Astrocyte (in vitro differentiated cells and primary cell): ENCODE measurements at places on chromosomes 2 and 18. TPM values are rescaled to one million over a fixed set of nuclear protein-coding genes. Genes with fewer than 3 reads are reported as not detected.

ATP8B1 gene
- total RNA-seq, result 6.9 and 10.4 TPM in 2 replicates

IL36A gene
- total RNA-seq, result not detected in 2 replicates

C2orf69 gene
- 7.5 and 7.9 TPM in 2 replicates for total RNA-seq

ANTXR1 gene
- total RNA-seq, result 67.8 and 71.7 TPM in 2 replicates

BCL11A gene
- total RNA-seq, result 29.8 and 32.0 TPM in 2 replicates

ABCG8 gene
- not detected in 2 replicates for total RNA-seq

TRABD2A gene
- 2.6 and 3.2 TPM in 2 replicates for total RNA-seq

LYG2 gene
- not detected in 2 replicates for total RNA-seq

ARHGAP15 gene
- total RNA-seq, result not detected in 2 replicates

YWHAQ gene
- total RNA-seq, result 358 and 408 TPM in 2 replicates

DNA sequence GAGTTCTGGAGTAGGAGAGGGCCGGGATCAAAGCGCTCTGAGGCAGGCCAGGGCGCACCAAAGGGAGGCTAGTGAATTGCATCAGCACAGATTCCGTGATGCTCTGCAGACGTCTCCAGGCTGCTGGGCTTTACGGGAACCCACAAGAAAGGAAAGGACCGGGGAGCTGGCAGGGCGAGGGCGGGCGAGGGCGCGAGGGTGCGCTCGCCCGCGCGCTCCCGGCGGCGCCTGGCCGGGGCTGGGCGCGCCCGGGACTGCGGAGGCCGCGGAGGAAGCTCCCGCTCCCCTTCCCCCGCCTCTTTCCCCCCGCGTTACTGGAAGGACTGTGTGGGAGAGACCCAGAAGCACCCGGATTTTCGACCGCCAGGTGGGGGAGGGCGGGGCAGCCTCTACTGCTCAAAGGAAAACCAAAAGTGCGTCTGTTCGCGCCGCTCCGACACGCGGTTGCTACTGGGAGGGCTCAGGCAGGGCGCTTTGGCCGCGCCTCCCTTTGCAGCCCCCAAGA is 2.4 kb upstream of the FOSL2 start:
- H3K36me3 ChIP-seq, result no peaks in the 10 kb centered on the region
- peak overlapping the region; percentile 82 for H3K4me3 ChIP-seq
- H3K27me3 ChIP-seq, result no peaks in the 10 kb centered on the region
- H3K27ac ChIP-seq, result peak overlapping the region; percentile 94
- DNase-seq, result peak; percentile 90

DNA sequence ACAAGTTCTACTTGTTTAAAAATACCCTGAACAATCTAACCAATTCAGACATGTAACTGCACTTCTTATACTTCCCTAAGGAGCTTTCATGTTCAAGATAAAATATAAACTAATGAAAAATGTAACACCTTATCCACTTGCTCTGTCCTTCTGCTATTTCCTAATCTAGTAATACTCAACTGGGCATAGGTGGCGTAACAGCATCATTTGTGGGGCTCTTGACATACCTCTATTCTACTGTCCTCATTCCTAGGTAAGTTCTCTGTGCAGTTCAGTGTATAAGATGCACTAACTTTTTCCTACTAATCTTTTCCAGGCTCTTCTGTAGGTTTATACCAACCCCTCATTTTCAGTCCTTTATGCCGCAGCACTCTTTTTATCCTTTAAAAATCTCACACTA is 36.7 kb downstream of the PRKD3 start:
- H3K36me3 ChIP-seq, result peaks cover 23% of the 10 kb centered on the region
- H3K27ac ChIP-seq, result no peak overlapping the region

GRCh38 chr2:144170179-144170578 is 349.7 kb downstream of the ZEB2 start:
- H3K4me1 ChIP-seq, result no peaks in the 10 kb centered on the region
- no peaks in the 10 kb centered on the region for H3K27me3 ChIP-seq
- H3K36me3 ChIP-seq, result no peaks in the 10 kb centered on the region
- DNase-seq, result no peak
- no peak overlapping the region for H3K27ac ChIP-seq

DNA sequence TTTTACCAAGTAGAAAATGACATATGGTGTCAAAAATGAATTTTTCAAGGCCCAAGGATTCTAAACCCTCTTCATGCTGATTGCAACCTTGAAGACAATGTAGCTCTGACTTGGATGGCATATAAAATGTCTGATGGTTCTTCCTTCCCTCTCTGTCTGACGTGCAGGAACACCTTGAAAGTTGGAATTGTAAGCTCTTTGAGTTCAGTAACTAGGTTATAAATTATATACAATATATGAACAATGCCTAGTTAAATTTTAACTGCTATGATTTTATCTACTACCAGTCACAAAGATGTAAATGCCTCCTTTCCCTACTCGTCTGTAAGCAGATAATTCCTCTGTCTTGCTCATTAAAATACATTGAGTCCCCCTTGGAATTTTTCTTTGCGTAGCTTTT is 89.5 kb upstream of the TMEM17 start:
- H3K27ac ChIP-seq, result peak overlapping the region; percentile 67
- H3K4me3 ChIP-seq, result no peak overlapping the region
- H3K36me3 ChIP-seq, result no peaks in the 10 kb centered on the region
- peaks cover 14% of the 10 kb centered on the region for H3K4me1 ChIP-seq

- H3K27ac ChIP-seq, result no peak overlapping the region
- peaks cover 48% of the 10 kb centered on the region for H3K27me3 ChIP-seq
- peak; percentile 97 for DNase-seq
- peaks cover 17% of the 10 kb centered on the region for H3K4me1 ChIP-seq
- H3K4me3 ChIP-seq, result no peak overlapping the region
Observed at GRCh38 chr2:73896362-73897239, 3.8 kb downstream of the ACTG2 start.

GRCh38 chr18:50209311-50209710 is 14.4 kb upstream of the MYO5B start:
- no peak overlapping the region for H3K4me3 ChIP-seq
- DNase-seq, result no peak
- peaks cover 20% of the 10 kb centered on the region for H3K27me3 ChIP-seq
- H3K27ac ChIP-seq, result no peak overlapping the region
- H3K36me3 ChIP-seq, result no peaks in the 10 kb centered on the region

GRCh38 chr2:111178730-111179405 is 58.2 kb downstream of the BCL2L11 start:
- H3K4me1 ChIP-seq, result peaks cover 9% of the 10 kb centered on the region
- no peaks in the 10 kb centered on the region for H3K36me3 ChIP-seq
- no peak overlapping the region for H3K27ac ChIP-seq
- no peak overlapping the region for H3K4me3 ChIP-seq
- peaks cover 6% of the 10 kb centered on the region for H3K27me3 ChIP-seq

DNA sequence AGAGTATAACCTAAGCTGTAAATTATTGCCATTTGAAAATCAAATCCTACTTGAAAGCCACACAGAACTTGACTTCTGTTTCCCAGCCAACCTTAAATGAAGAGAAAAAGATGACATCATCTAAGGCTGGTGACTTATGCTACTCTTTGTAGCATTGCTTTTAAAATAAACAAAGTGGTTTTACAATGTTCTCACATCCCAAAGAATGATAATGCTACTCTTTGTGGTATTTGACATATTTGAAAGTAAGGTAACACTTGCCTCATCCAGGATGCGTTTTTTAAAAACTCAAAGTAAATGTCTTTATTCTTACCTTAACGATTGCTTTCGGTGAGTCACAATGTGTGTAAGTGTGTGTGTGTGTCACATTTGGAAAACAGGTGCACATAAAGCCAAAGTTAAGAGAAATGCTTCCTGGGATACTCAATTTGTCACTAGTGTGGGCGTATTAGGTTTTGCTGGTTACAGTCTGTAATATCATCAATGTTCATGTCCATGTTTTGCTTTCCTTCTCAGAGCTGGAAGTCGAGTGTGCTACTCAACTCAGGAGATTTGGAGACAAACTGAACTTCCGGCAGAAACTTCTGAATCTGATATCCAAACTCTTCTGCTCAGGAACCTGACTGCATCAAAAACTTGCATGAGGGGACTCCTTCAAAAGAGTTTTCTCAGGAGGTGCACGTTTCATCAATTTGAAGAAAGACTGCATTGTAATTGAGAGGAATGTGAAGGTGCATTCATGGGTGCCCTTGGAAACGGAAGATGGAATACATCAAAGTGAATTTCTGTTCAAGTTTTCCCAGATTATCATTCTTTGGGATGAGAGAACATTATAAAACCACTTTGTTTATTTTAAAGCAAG is 2.6 kb downstream of the PMAIP1 start:
- no peaks in the 10 kb centered on the region for H3K27me3 ChIP-seq
- peaks cover 11% of the 10 kb centered on the region for H3K36me3 ChIP-seq
- DNase-seq, result peak; percentile 94

DNA sequence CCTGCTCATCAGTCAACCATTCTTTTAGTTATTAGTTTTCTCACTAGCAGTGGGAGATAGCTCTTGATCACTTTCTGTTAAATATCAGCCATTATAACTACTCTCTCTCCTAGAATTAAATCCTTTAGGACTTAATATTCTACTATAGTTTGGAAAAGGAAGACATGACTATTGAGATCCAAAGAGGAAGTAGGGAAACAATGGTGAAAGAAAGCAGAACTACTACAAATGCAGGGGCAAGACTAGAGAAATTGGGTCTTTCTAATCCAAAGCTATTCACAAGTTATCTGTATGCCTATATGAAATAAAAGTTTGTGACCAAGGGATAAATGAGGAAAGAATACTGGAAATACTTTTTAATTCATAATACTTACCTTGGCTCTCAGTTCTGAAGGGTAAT is 65.1 kb downstream of the SRBD1 start:
- peaks cover 12% of the 10 kb centered on the region for H3K36me3 ChIP-seq
- DNase-seq, result no peak
- no peaks in the 10 kb centered on the region for H3K27me3 ChIP-seq
- no peak overlapping the region for H3K27ac ChIP-seq

DNA sequence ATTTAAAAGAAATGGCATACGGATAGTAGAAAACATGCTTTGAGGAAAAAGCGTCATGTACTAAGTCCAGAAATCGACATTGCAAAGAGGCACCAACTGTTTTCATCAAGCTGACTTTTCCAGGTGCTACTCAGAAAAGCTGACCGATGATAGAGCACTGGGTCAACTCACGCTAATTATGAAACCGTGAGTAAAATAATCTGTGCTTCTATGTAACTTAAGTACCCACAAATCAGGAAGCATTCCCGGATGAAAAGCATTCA is 353 bp upstream of the NUP35 start:
- peak overlapping the region; percentile 91 for H3K4me3 ChIP-seq
- peaks cover under 1% of the 10 kb centered on the region for H3K36me3 ChIP-seq
- H3K27ac ChIP-seq, result peak overlapping the region; percentile 85
- DNase-seq, result no peak
- H3K27me3 ChIP-seq, result no peaks in the 10 kb centered on the region

DNA sequence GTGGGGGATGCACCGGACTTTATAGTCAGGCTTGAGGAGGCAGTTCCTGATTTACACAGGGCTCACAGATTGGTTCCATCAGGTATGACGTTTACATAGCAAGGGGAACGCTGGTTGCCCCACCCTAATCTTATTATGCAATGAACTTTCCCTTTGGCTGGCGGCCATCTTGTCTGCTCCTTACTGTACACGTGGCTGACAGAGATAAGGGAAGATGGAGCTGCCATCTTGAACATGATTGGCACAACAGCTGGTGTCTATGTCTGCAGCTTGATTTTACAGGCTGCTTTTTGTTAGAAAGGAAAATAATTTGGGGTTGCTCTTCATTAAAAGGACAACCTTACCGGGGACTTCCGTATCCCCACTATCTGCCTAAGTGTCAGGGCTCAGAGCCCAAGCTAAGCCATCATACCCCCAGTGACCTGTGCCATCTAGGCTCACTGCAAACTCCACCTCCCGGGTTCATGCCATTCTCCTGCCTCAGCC is 33.5 kb upstream of the ATG16L1 start:
- DNase-seq, result no peak
- H3K4me3 ChIP-seq, result no peak overlapping the region
- H3K4me1 ChIP-seq, result no peaks in the 10 kb centered on the region
- H3K36me3 ChIP-seq, result no peaks in the 10 kb centered on the region
- peaks cover 2% of the 10 kb centered on the region for H3K27me3 ChIP-seq

- peak within 1 kb of the TSS; percentile 59 for H3K27ac ChIP-seq
- H3K4me3 ChIP-seq, result peak within 1 kb of the TSS; percentile 34
- DNase-seq, result no peak
- H3K36me3 ChIP-seq, result no peaks in the 10 kb centered on the region
Observed at GRCh38 chr18:79964330-79965118, at the start of gene HSBP1L1. Gene HSBP1L1, plus strand, starts transcription at chr18:79964643. Its CDS starts 93 bp downstream, at chr18:79964736.

DNA sequence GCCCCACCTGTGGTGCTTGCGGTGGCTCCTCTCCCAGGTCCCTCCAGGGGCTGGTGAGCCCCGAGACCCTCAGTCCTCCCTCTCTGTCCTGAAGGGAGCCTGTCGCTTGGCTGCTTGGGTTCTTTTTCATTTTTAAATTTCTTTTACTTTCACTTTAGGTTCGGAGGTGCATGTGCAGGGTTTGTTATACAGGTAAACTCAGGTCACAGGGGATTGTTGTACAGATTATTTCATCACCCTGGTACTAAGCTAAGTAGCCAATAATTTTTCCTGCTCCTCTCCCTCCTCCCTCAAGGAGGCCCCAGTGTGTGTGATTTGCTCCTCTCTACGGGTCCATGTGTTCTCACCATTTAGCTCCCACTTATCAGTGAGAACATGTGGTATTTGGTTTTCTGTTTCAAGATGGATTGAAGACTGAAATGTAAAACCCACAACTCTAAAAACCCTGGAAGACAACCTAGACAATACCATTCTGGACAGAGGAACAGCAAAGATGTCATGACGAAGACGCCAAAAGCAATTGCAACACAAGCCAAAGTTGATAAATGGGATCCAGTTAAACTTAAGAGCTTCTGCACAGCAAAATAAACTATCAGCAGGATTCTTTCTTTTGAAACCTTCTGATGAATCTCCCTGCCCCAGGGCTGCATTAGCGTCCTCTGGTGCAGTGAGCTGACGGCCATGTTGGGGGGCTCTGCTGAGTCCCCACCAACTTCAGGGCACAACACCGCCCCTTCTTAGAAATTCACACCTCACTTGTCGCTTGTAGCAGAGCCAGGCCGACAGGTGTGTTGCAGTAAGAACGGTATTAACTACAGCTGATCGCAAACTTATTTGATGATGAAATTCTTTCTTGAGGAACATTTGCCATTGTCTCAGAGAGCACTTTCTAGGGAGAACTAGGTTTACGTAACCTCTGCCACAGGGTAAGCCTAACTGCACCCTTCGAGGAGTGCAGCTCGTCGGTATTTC is 135.3 kb downstream of the ZNF236 start:
- H3K4me3 ChIP-seq, result no peak overlapping the region
- H3K36me3 ChIP-seq, result no peaks in the 10 kb centered on the region
- H3K4me1 ChIP-seq, result no peaks in the 10 kb centered on the region
- no peaks in the 10 kb centered on the region for H3K27me3 ChIP-seq

GRCh38 chr2:201267278-201268030 is 7.1 kb downstream of the CASP8 start:
- H3K4me3 ChIP-seq, result no peak overlapping the region
- H3K27me3 ChIP-seq, result no peaks in the 10 kb centered on the region

GRCh38 chr2:240402566-240403272 is 32.7 kb upstream of the GPC1 start:
- H3K36me3 ChIP-seq, result no peaks in the 10 kb centered on the region
- H3K4me1 ChIP-seq, result no peaks in the 10 kb centered on the region
- DNase-seq, result no peak
- no peak overlapping the region for H3K4me3 ChIP-seq
